ENCODE measurements at places on chromosomes 7 and 10.

DNA sequence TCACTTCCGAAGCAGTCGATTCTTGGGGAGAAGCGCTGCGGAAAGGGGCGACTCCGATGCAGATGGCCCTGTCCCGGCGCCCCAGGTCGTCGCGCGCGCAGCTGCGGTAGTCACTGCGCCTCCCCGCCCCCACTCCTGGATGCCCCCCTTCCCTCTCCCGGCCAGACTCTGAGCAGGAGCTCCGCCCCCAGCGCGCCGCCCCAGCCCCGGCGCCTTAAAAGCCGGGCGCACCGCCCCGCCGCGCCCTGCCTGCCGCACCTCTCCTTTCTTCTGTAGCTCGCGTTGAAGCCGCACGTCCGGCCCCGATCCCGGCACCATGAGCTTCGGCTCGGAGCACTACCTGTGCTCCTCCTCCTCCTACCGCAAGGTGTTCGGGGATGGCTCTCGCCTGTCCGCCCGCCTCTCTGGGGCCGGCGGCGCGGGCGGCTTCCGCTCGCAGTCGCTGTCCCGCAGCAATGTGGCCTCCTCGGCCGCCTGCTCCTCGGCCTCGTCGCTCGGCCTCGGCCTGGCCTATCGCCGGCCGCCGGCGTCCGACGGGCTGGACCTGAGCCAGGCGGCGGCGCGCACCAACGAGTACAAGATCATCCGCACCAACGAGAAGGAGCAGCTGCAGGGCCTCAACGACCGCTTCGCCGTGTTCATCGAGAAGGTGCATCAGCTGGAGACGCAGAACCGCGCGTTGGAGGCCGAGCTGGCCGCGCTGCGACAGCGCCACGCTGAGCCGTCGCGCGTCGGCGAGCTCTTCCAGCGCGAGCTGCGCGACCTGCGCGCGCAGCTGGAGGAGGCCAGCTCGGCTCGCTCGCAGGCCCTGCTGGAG lies at the start of gene INA:
TSS of gene INA (plus strand) at position 243 of the 817 bp plus-strand sequence. CDS start at position 317, 74 bp downstream.
- no peak for DNase-seq

GRCh38 chr10:80081026-80081425 lies 2.6 kb downstream of the TMEM254 start:
- no peak for DNase-seq

DNA sequence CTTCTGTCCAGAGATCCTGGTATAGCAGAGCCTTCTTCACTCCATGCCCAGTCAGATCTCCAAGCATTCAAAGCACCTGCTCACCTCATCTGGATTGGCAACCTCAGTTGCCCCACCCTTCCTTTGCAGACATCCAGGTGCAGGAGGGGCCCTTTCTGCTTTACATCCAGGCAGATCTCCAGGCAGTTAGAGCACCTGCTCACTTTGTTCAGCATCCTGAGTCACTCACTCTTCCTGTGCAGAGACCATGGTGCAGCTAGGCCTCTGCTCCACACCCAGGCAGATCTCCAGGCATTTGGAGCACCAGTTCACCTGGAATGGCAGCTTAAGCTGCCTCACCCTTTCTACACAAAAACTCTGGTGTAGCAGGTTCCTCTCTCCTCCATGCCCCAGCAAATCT lies 153.1 kb downstream of the CDK14 start:
- DNase-seq = no peak

GRCh38 chr7:158108646-158109293 lies 478.9 kb downstream of the PTPRN2 start:
- DNase-seq = no peak

- no peak for DNase-seq
These were observed 16.7 kb downstream of the TMEM120A start for GRCh38 chr7:75977743-75978142.

DNA sequence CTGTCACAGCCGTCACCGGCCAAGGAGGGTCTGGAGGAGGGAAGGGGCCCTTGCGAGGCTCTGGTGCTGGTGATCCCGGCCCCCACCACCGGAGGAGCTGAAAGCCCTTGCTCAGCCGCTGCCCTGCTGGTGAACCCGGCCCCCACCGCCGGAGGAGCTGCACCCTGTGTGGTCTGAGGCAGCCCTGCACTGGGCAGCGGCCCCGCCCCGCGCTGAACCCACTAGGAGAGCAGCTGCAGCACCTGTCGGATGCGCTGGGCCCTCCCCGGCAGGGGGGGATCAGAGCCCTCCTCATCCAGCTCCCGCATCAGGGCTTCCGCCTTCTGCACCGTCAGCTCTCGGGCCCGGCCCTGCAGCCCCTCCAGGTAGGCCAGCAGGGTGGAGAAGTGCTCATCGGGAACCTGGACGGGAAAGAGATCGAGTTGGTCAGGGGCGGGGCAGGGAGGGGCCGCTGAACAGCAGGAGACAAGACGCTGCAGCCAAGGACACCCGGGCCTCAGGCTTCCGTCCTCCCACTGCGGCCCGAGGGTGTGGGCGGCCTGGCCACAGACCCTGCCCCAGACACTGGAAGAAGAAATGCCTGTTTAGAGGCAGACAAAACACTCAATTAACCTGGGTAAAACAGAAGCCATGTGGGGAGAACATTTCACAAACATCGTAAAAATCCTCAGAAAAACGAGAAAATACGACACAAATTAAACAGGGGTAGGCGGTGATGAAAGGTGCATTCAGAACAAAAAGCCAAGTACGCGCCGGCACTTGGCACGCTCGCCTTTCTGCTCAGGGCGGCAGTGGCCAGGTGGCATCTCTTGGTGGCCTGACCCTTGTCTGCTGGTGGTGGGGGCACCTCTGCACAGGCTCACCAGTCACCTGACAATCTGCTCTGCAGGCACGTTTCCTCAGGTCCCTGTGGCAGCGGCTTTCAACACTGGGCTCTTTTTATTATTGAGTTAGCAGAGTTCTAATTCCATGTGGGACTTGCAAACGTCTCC lies 14.7 kb downstream of the CYP2W1 start:
- no peak for DNase-seq

GRCh38 chr7:125149151-125149550 lies 219.5 kb upstream of the POT1 start:
- no peak for DNase-seq

DNA sequence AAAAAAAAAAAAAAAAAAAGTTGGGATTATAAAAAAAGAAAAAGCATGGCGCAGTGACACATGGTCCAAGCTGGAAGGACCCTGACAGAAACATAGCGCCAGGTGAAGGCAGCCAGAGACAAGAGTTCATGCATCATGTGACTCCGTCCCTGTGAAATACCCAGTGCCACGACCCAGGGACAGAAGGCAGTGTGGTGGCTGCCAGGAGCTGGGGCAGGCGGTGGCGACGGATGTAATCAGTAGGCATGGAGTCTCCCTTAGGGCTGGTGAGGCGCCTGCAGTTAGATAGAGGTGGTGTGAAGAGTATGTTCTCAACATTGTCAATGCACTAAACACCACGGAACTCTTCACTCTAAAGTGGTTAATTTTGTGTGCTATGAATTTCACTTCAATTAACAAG lies 43.9 kb downstream of the STK32C start:
- DNase-seq = no peak

DNA sequence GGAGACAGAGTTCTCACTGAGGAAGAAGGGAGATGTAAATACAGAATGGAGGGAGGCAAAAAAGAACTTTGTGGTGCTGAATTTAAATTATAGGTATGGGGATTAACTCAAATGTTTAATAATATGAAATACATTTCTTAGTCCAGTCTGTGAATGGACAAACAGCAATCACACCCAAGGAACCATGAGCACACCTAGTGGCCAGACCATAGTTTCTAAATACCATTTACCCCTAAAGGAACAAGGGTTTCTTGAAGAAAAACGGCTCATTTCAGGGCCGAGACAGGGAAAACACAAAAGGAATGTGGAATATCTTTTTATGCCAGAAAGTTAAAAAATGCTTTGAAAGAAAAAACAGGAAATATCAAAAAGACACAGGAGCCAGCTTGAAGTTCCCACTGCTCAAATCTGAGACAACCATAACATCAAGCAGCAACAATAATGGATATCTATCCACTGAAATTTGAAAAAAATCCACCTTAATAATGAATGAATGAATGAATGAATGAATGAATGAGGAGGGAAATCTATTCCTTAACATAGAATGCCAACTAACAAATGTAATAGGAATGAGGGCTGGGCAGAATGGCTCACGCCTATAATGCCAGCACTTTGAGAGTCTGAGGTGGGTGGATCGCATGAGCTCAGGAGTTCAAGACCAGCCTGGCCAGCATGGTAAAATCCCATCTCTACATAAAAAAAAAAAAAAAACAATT lies 8.6 kb downstream of the IPMK start:
- DNase-seq = no peak

DNA sequence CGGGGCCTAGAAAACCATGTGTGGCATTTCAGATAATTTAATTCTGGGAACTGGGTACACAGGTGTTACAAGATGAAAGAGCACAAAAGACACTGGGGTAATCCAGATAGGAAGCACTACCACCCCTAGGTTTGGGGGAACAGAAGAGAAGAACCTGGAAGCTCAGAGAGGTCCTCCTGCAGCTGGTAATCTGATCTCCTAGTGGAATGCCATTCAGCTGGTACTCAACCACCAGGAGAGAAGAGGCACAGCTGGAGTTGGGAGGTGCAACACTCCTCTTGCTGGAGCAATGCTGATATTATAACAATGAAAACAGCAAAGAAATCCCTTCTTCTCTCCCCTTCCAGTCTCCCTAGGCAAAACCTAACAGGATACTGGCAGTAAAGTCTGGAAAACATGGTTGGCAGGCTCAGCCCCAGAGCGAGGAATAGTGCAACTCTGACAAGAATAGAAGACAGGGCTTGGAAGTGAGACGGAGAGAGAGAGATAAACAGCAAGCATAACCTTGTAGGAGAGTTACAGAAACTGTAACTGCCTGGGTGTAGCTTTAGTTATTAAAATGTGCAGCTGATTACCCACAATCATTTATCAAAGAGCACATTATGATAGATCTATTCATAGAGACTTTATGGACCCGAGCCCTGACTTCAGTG lies 35.0 kb downstream of the NRF1 start:
- no peak for DNase-seq

GRCh38 chr7:47404010-47404409 lies 177.9 kb downstream of the TNS3 start:
- no peak for DNase-seq

GRCh38 chr7:66734006-66734405 lies 6.5 kb upstream of the RABGEF1 start:
- DNase-seq = no peak

GRCh38 chr7:137474540-137475026 lies 131.1 kb upstream of the PTN start:
- no peak for DNase-seq

DNA sequence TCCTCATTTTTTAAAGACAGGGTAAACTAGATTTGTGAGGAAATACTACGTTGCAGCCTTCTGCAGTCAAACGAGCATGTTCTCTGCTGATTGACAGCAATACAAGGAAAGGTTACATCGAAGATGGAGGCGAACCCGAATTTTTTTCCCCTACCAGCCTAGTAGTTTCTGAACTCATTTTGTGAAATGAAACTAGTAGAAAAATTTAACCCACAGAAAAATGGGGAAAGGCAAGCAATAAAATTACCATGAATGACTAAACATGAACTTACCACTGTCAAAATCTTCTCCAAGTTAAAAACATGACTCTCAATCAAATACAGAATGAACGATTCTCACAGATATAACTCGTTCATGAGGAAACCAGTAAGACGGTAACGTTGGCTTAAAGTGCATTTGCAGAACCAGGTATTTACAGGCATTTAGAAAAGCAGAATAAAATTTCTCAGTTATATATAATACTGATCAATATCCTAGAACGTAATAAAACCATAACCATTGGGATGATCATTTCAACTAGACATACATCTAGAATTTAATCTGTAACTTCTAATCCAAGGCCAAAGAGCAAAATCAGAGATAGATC lies 73.9 kb downstream of the CELF2 start:
- DNase-seq = no peak

DNA sequence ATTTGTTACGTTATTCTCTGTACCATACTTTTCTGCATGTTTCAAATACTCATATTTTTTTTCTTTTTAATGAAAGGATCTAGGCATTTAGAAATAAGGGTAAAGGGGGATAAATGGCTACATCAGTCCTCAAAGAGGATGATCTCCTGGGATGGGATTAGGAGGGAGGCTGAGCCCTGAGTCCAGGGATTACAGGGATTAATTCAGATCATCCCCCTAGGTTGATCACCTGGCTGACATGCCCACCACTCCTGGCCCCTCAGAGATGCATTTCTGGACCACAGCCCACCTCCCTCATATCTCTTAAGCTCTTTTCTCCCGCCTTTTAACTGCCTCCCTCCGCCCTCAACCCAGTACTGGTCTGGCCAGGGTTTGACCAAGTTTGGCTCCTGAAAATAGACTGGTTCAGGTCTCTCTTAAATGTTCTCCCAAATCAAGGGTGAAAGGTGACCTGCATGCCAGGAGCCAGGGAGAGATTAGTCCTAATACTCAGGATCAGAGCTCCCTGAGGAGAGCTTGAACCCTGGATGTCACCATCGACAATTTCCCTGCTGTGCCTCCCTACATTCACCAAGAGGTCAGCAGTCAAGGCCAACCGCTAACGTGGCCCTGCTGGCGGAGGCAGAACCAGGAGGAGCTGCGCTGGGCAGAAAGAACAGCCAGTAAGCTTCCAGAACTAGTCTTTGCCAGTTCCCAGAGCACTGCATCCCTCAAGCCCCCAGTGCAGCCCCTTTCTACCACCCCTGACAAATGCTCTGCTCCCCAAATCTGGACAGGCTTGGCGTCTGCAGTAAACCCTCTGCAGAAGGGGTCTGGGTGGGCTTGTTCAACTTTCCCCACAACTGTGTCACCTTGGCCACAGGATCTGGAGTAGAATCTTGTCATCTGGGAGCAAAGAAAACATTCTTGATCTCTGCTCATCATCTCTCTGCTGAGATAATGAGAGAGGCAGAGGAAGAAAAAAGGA lies 3.0 kb upstream of the CCDC136 start:
- DNase-seq = no peak

DNA sequence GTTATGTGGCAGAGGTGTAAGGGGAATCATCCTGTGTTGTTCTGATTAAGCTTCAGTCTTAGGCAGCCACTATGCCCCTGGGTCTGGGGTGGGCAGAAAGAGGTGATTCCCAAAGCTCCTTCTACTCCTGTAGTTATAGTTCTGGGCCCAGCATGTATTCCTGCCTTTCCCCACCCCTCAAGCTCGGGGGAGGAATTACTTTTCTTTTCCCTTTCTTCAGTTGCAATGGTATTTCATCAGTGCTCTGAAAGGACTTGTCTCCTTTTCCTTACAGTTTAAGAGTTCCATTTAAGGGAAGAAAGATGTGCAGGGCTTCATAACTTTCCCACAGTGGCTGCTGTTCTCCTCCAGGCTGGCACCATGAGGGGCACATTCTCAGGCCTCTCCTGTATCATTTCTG lies 94.2 kb downstream of the MTPAP start:
- no peak for DNase-seq

DNA sequence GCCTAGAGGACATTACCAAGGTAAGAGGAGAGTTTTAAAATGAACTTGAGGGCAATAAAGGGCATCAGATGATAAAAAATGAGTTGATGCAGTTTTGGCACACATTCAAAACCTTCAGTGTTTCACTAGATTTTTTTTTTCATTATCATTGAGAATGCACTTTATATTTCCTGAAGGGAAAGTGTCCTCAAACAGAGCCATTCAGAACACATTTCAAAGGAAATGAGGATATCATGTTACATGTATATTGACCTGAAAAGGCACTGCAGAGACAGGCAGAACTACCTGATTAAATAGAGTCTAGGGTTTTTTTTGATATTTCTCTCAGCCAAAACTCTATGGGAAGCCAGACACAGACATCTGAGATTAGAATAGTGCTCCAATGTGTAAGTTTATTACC lies 454.0 kb downstream of the NEBL start:
- no peak for DNase-seq
